ENCODE measurements at places on chromosomes 6 and 20.

DNA sequence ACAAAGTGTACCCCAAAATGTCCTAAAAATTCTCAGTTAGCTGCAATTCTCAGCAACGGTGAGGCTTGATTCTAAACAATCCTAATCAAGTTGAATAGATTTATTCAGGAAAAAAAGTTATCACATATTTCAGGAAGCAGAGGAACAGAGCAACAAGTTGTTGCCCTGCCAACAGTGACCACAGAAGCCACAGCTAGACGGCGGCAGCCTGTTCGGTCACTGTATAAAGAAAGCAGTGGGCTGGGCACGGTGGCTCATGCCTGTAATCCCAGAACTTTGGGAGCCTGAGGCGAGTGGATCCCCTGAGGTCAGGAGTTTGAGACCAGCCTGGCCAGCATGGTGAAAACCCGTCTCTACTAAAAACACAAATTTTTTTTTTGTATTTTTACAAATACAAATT is 171.2 kb upstream of the BMP5 start:
- DNase-seq = no peak

GRCh38 chr6:45174045-45174444 is 154.1 kb upstream of the RUNX2 start:
- no peak for DNase-seq

GRCh38 chr20:48141660-48142515 is 356.6 kb upstream of the SULF2 start:
- DNase-seq = no peak

- DNase-seq = no peak
These were observed 3.6 kb upstream of the SLC17A4 start for GRCh38 chr6:25750906-25751305.

DNA sequence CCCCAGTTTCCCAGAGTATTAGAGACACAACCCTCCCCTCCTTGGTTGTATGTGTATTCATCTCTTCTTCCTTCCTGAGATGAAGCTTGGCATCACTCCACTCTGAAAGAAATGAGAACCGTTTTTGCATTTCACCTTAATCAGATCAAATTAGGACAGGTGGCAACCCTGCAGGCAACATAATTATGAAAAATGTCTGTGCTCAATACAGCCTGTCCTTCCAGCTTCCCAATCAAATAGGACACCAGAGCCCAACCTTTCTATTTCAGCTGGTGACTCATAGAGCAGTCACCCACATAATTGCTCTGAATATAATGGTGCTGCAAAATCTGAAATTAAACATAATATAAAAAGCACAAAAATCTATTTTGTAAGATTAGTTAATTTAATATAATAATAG is 310.2 kb upstream of the AGPAT4 start:
- DNase-seq = no peak

All from dorsolateral prefrontal cortex (tissue), 122 donors.